ENCODE measurements at places on chromosomes 3 and 15.

GRCh38 chr15:39580485-39581241, at the start of gene THBS1:
THBS1 (plus strand) TSS chr15:39581079; CDS start chr15:39581858, 779 bp downstream.
- DNase-seq = peak; percentile 15

DNA sequence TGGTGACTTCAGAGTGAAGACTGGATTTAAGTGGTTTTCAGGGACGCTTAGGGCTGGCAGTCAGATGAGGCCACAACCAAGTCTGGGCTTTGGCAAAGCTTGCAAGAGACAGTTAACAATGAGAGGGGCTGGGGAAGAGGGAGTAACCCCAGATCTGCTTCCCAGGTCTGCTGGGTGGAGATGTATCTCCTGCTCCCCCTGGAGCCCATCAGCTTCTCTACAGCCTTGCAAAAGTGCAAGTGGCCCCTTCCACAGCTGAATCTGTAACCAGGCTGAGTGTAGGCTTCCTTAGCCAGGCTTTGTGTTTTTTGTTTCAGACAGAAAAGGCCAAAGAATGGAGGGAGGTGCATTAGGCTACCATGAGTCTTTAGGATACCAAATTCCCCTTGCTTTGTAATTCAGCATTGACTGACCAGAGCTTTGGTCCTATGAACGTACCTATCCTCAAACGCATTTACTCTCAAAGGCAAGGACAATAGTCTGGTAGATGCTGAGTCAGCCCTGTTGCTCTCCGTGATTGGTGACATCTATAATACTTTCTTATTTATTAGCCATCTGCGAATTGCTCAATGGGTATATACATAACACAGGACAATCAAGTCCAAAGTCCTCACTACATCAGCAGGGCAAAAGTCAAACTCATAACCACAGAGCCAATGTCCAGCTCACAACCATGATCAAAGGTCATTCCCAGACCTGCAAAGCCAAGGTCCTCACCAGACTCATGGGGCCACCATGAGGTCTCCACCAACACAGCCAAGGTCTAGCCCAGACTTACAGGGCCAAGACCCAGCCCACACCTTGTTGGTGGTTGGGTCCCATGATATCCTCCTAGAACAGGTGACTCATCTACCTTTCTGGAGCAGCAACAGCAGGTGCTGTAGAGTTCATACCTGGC, 17.1 kb downstream of the CCDC13 start:
- no peak for DNase-seq

- DNase-seq = no peak
Observed at GRCh38 chr3:136078421-136079364, 113.2 kb downstream of the PPP2R3A start.

GRCh38 chr3:192608726-192609600, 118.4 kb downstream of the FGF12 start:
- no peak for DNase-seq

DNA sequence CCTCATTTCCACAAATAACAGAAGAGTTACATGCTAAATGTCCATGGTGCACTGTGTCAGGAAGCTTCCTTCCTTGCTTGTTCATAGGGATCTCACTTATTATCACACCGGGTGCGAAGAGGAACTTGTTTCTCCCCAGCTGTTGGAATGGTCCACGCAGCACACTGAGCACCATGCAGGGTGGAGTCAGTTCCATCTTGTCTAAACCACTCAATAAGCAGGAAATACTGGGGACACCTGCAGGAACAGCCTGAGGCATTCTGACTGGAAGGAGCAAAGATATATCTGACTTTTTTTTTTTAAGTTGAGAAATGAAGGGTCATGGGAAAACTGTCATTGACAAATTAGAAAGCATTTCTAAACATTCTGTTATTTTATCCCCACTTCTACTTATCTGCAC, 70.0 kb upstream of the WDR72 start:
- DNase-seq = no peak

GRCh38 chr3:57692396-57693147, at the start of gene DENND6A:
DENND6A (minus strand) TSS chr3:57693077; CDS start chr3:57693018, 59 bp downstream.
- peak; percentile 94 for DNase-seq

GRCh38 chr3:146195030-146195429, 34.0 kb upstream of the PLOD2 start:
- DNase-seq = no peak

- no peak for DNase-seq
Observed at GRCh38 chr3:38646630-38647029, 2.9 kb downstream of the SCN5A start.

DNA sequence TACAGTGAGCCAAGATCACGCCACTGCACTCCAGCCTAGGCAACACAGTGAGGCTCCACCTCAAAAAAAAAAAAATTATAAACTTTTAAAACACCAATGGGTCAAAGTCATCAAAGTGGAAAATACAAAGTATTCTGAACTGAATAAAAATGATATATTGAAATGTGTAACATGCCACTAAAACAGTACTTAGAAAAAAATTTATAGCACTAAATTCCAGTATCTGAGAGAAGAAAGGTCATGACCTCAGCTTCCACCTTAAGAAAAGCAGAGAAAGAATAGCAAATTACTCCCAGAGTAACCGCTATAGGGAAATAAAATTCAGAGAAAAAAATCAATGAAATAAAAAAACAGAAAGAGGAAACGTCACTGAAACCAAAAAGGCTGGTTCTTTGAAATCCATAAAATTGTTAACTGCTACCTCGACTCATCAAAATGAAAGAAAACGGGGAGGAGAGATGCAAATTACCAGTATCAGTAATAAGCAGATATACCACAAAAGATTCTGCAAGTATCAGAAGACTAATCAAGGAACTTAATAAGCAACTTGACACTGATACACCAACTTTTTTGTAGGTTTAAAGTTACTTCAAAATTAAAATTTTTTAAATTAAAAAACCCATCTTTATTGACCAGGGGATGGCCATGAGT, 20.8 kb downstream of the ATP13A3 start:
- no peak for DNase-seq

- no peak for DNase-seq
Observed at GRCh38 chr3:196619223-196619622, 20.3 kb upstream of the NRROS start.

GRCh38 chr3:186964071-186964470, 33.7 kb downstream of the ST6GAL1 start:
- no peak for DNase-seq
